ENCODE measurements at places on chromosomes 11 and 22.

DNA sequence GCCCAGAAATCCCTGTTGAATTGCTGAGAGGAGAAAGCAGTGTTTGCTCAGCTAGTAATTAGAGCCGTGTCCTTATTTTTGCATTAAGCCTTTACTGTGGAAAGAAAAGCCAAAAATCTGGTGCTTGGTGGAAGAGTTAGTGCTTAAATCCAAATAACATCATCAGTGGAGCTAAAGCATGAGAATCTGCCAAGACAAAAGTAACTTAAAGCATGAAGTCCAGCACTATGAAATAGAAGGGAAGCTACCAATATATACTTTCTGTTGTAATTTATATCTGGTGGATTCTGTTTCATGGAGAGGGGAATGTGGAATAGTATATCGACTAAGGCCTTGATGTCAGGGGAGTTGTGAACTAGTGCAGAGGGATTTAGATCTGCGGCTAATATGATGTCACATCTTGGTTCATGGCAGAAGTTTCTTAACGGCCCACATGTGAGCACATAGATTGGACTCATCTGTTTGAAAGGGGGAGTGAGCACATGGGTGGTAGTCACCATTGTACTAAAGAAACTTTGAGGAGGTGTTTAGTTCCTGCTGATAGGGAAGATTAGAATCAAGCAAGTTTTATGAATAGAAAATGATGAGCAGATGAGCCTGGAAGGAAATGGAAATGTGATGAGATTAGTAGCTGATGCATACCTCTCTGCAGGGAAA lies 224.4 kb upstream of the MTNR1B start:
- no peak for DNase-seq

GRCh38 chr22:25162561-25162960 lies 37.1 kb upstream of the CRYBB3 start:
- DNase-seq: no peak

DNA sequence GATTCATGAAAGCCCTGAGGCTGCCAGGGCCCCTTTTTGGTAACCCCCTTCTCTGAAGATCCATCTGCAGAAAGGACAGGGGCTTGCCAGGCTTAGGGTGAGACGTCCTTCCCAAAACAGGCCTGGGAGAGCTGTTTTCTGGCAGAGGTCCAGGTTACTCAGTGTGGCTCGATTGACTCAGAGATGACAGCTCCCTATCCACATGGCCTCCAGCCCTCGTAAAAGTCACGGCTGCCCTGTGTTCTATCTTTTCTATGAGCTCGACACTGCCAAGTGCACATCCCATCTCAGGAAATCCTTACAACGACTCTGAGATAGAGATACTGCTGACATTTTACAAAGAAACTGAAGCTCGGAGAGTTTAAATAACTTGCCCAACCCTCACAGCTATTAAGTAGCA lies 20.4 kb downstream of the ADAMTS8 start:
- DNase-seq: no peak

GRCh38 chr11:12287009-12287373 lies 90.4 kb upstream of the PARVA start:
- no peak for DNase-seq

DNA sequence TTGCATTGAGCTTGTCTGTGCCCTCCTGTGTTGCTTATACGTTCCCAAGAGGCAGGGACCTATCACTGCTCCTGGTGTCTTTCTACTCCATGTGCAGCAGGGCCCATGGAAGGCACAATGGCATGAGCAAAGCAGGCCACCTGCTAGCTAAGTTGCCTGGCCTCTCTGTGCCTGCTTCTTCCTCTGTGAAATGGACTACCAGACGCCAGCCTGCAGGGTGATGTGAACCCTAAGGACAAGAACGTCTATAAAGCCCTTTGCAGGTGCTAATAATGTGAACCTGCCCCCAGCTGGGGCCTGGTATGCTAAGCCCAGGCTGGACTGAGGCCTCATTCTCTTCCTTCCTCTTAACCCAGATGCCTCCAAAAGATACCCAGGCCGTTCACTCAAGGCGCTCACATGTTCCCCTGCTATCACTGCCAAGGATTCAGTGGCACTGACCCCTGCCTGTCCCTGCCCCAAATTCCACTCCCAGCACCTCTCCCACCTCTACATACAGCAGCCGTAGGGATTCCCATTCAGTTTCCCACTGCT lies 4.0 kb downstream of the GUCD1 start:
- no peak for DNase-seq

GRCh38 chr22:44995105-44995514 lies 14.7 kb downstream of the PHF21B start:
- no peak for DNase-seq

DNA sequence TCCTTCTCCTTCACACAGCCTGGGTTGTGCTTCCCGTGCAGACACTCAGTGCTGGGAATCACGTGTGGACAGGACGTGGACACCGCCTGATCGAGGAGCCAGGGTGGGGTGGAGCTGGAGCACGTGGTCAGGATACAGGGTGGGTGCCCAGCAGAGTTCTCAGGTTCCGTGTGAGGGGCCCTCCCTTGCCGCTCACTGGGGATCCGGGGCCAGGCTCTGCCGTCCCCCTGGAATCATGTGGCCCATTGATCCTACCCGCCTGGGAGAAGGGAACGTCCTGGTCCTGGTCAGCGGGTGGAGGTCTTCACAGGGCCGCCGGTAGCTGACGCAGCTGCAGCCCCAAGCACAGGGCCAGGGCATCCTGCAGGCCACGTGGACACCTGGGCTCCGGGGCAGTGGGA lies 397.7 kb downstream of the TBC1D22A start:
- no peak for DNase-seq

GRCh38 chr22:27903805-27904473 lies 15.1 kb downstream of the PITPNB start:
- no peak for DNase-seq

DNA sequence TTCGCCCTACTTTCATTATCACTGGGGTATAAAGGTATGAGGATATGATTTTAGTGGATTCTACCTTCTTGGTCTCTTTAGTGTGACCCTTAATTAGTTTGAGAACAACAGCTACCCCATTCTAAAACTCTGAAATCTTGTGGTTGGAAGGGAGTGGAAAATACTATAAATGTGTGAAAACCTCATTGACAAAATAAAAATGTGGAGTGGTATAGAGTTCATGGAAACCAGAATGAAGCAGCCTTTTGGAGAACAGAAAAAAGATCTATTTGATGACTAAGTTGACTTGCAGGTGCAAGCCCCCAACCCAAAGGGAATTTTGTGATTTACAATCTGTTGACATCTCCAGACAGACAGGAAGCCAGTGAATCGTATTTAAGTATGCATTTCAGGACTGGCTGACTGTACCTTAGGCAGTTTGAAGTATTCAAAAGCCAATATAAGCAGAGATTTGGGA lies 75.8 kb downstream of the GAS2 start:
- no peak for DNase-seq

DNA sequence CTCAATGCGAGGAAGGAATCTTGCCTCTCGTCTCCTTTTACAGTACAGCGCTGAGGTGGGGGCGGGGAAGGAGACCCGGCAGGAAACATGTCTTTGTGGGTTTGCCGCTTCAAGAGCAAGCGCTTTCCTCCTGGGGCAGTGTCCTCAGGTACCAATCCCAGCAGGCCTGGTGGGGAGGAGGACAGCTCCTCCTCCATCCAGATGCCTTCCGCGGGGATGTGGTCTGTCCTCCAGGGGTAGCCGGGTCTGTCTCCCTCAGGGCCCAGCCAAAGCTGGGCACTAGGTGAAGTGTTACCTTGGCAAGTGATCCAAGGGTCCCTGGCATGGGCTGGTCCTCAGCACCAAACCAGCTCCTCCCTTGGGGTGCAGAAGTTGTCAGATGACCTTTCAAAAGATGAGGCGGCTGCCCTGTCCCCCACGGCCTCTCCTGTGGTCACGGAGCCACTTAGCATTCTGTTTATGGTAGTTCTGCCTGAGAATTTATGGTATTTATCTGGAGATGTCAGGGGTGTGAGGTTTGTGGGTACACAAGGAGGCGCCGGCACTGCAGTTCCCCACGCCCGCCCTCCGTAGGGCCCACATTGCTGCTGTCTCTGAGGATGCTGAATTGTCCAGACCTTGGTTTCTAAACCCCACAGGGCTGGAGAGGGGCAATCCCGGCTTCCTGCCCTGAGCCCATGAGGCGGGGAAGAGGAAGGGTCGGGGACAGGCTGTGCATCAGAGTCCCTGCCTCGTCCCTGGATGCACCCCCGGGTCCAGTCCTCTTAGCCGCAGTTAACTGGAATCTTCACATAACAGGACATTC lies 93.5 kb upstream of the ANO1 start:
- DNase-seq: no peak

DNA sequence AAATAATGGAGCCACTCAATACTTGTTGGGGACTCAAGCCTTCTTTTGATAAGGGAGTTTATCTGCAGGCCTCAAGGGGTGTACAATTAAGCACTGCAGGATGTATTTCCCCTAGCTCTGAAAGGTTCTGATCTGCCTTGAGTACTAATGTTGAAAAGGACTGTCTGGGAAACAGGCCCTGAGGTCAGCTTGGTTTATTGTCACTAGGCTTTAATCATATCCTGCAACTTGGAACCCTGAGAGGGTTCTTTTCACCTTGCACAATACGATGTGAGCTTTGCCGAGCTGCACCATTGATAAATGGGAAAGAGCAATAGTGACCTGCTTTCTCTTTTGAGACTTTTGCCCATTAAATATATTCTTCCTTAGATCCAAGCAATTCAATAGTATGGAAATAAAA lies 31.6 kb upstream of the HORMAD2 start:
- no peak for DNase-seq

GRCh38 chr11:31810779-31811647 lies at the start of gene PAX6:
PAX6 (minus strand) TSS chr11:31811322; CDS start chr11:31806411, 4,911 bp downstream.
- no peak for DNase-seq

- no peak for DNase-seq
Observed at GRCh38 chr22:29102300-29102699, 29.5 kb downstream of the KREMEN1 start.

GRCh38 chr22:43852573-43853327 lies 9.6 kb downstream of the SULT4A1 start:
- no peak for DNase-seq
